H9 (cell line): ENCODE measurements at places on chromosomes 4 and X. TPM values are rescaled to one million over a fixed set of nuclear protein-coding genes. Genes with fewer than 3 reads are reported as not detected.

GRCh38 chr4:81876106-81876505 is 404.4 kb upstream of the RASGEF1B start:
- no peak for DNase-seq

GRCh38 chr4:40825014-40825838 is 75.5 kb downstream of the NSUN7 start:
- no peak for DNase-seq

GRCh38 chrX:103878466-103879122 is 46.5 kb upstream of the RAB9B start:
- DNase-seq: no peak

Gene MED12
- 30.8 and 33.0 TPM in 2 replicates for total RNA-seq
